CD4-positive, alpha-beta T cell treated with Interleukin-10 for 1 hour (primary cell): ENCODE measurements at places on chromosomes 11 and 22.

DNA sequence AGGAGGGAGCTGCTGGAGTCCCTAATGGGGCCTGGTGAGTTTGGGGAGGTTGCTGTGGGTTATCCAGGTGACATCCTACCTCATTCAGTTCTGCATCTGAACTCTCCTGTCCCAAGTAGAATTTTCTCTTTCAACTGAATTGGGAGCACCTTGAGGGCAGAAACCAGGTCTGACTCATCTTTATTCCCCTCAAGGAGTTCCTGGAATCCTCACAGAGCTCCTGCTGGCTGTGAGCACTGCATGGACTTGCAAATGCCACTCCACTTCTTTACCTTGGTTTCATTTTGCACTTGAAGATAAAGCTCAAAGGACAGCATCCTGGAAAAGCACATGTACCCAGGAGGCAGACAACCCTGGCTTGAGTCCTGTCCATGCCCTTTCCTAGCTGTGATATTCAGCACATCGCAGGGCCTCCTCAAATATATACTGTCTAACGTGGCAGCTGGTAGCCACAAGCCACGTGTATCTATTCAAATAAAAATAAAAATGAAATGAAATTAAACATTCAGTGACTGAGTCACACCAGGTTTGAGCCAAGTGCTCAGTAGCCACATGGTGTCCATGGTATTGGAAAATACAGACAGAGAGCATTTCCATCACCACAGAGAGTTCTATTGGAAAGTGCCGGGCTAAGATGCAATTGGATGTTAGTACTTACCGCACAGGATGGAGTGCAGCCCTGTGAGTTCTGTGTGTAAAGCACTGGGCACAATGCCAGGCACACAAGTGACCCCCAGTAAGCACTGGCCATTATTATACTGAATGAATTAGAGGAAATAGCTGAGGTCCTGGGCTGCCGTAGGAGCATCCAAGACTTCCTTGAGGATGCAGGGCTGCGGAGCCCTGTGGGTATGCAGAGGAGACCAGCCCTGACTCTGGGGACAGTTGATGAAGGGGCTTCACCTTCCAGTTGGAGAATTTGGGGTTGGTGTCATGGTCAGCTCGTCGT, 149.0 kb downstream of the PKNOX2 start:
- DNase-seq, result no peak

- no peak for DNase-seq
Observed at GRCh38 chr11:70454197-70454767, 56.0 kb downstream of the CTTN start.

DNA sequence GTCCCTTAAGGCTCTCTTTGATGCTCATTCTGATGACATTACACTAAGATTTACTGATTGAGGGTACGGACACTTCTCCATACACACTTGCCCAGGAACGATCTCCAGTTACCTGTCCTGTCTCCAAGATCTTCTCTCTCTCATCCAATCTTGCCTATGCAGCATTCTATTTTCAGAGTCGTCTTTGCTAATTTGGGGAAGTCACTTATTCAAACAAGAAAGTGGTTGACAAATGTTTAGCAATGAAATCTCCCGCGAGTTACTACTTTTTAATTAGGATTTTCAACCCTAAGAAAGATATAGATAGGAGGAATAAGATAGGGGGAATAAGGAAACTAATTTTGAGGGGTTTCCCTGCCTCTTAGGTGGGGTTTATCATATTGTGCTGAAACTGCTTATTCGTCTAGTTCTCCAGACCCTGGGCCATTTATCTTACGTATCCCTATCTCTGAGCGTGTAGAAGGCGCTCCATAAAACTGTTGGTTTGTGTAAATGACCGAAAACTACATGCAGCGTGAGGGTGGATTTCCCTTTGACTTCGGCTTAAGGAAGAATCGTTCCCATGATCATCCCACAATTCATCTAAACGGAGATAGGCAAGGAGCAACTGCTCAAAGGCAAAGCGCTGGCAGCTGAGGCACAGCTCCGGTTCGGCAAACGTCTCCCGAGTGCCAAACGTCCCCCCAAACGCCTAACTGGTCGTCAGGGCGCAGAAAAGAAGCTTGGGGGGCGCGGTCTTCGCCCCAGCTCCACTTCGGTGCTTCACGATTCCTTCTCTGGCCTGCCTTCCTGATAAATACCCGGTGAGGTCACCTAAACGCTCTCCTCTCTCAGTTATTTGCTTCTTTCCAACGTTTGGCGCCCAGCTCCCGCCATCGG, 804 bp downstream of the APIP start:
- DNase-seq, result no peak

GRCh38 chr11:71452199-71453036, 585 bp upstream of the NADSYN1 start:
- peak; percentile 70 for DNase-seq

DNA sequence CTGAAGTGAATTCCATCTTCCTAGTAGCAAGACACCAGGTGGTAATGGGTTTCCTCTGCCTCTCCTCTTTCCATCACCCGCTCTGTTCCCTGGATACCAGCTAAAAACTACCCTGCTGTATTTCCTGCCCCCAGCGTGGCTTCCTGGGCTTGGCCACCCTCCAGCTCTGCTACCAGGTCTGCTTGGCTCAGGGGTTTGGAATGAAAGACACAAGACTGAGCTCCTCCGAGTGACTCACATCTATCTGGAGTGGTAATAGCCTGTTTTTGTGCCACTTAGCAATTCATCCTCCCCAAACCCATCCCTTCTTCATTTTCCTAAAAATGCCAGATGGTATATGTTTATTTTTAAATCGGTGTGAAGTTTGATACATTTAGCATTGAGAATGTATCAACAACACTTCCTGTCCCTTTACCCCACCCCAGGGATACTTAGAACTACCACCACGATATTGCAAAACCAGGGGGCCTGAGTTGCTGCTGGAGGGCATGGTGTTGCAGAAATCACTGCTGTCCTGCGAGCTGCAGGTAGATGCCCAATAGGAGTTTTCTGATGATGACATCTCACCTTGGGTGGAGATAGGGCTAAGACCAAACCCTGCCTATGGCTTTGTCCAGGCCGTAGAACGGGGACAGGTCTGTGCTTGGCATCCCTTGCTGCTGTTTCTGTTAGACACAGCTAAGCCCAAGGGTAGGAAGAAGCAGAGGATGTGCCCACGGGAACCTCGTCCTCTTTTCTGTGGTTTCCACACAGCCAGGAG, 7.5 kb upstream of the MICAL3 start:
- DNase-seq, result no peak

- DNase-seq, result no peak
Observed at GRCh38 chr22:17963015-17963414, 61.3 kb downstream of the MICAL3 start.

DNA sequence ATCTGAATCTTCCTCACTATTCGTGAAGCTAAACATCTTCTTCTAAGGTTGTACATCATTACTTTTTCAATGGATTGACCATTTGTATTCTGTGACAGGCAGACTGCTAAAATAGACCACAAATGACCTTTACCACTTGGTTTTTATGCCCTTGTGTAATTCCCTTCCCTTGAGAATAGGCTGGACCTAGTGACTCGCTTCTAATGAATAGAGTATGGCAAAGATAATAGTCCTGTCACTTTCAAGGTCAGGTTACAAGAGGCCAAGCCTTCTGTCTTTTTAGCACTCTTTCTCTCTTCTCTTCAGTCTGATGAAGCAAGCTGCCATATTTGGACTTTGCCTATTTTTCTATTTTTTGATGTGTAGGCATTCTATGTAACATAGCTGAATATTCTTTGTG, 492.9 kb downstream of the SOX6 start:
- DNase-seq, result no peak

DNA sequence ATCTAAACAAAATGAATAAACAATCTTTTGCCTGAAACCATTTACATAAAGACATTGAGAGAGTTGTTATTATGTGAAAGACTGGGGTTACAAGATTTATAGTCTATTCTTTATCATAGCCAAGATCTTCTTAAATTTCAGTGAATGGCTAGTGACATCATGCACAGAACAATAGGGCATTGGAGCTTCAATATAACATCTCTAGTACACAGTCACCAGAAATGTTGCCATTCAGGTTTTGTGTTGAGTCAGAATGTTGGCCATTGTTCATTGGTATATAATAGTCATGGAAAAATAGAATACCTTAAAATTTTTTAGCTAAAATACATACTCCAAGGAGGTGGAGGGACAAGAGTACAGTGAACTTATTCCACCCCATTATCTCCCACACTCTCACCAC, 44.3 kb downstream of the SLC5A12 start:
- no peak for DNase-seq

DNA sequence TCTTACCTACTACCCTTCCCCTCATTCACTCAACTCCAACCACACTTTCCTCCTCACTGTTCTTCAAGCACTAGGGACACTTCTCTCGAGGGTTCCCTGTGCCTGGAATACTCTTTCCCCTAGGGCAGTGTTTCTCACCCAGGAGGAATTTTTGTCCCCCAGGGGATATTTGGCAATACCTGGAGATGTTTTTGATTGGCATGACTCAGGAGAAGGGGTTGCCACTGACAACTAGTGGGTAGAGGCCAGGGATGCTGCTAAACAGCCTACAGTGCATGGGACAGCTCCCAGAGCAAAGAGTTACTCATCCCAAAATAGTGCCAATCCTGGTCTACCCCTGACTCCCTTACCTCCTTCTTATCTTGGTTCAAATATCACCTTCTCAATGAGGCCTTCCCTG, 40.0 kb downstream of the BTG4 start:
- DNase-seq, result no peak

DNA sequence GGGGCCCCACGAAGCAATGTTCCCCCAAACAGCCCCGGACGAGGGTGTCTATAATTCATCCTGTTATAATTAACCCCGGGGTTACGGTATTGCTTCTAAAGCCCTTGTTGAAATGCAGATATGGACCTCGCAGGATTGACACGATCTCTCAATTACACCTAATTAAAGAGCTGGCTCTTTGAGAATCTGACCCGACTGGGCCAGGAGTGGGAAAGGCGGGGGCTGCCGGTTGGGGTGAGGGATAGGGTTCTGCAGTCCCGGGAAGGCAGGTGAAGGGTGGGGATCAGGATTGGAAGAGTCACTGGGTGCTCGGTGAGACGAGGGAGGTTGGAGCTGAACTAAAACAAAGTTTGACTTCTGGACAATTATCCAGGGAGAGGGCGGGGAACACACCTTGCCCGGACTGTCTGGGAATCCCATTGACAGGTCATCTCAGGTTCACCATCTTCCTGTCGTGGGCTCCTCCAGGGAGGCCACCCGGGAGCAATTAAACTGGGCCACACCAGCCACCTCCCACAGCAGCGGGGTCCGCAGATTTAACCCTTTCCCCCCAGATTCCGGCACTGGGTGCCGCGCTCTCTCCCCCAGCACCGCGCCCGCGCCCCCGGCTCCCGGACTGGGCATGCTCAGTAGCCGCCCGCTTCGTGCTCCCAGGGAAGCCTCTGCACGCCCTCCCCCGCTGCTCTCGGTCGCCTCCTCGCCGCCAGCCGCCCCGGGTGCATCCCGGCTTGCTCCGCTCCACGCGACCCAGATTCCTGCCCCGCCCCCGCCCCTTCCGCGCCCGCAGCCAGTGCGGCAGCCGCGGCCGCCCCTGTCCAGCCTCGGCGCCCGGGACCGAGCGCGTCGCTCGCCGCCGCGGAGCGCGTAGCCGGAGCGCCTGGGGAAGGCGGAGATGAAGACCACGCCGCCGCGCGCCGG, at the start of gene ELMOD1:
Gene ELMOD1, plus strand, starts transcription at position 688 of the 918 bp plus-strand sequence. CDS start 27,043 bp downstream, outside the sequence.
- peak; percentile 34 for DNase-seq

DNA sequence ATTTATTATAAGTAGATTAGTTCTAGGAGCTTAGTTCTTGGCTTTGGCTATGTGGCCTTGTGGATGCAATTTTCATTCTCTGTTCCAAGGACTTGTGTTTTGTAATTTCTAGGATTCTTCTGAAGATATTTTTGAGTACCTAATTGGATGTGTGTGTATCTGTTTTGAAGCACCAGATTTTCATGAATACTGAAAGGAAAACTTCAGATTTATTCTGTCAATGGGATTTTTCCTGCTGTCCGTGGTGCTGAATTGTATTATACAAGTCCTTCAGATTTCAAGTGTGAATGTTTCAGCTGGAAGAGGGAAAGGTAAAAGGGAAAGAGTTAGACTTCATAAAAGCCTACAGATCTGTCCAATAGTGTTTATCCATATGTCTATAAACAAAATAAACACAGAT, 18.2 kb upstream of the SYN3 start:
- DNase-seq, result no peak

DNA sequence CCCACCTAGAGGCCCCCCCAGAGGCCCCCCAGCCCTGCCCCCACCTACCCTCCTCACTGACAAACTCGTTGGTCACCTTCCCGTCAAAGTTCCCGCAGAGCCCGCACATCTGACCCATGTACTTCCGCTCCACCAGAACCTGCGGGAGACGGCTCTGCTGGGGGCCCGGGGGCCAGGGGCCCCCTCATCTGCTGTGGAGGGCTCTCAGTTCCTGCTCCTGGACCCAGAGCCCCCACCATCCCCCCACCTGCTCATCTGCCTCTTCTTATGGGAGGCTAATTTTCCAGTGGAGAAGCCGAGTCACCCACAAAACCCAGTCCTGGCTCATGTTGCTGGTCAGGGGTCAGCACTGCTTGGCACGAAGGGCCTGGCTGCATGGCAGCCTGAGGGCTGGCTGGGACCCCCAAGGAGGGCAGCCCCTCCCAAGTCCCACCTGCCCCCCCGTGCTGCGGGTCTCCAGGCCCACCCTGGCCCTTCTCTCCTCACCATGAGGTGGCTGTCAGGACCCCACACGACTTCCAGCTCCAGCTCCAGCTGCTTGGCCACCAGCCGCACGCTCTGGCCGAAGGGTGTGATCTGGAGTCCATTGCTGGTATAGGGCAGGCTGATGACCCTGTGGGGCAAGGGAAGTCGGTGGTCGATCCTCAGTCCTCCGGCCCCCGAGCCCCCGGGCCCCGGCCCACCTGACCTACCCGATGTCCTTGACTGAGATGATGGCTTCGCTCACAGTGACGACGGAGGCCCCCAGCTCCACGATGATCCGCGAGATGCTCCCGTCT, 5.2 kb downstream of the MUC6 start:
- DNase-seq, result no peak

DNA sequence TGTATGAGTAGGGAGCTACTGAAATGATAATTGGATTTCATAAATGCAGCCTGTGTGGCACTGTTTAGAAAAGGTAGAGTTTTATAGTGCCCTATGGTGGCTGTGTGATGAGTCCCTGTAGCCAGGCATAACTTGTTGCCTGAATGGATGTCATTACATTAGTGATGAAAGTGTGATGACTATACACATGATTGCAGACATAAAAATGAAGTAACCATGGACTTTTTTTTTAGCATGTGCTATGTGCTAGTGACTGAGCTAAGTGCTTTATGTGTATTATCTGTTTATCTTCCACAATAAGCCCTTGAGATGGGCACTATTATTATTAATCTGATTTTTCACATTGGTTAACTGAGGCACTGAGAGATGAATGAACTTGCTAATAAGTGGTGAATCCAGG, 13.5 kb upstream of the GRAMD1B start:
- DNase-seq, result no peak
